ENCODE measurements at places on chromosomes 11 and 22.

DNA sequence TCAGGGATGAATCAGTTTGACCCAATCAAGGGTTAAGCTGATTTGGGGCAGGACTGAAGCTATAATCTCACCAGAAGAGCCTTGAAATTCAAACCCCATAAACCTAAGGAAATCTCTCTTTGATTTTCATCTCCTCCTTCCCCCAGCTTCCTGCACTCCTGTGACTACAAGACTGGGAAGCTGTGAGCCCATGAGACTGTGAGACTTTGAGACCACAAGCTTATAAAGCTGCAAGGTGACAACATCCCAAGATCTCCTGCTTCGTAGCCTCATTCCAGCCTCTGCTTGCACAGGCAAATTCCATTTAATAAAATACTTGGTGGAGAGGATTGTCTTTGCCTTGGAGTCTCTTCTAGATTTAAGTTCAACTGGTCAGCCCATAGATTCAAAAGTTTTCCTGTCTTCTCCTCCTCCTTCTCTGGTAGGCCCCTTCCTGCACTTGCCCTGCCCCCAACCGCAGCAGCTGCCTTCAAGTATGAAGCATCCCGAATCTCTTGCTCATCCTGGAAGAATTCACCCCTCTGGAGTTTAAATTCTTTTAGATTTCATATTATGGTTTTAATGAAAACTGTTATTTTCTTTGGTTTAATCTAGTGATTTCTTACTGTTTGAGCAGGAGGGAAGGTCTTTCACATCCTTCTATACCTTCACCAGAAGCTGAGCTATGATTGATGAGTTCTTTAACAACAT lies 42.1 kb downstream of the PAMR1 start:
- no peak for DNase-seq

DNA sequence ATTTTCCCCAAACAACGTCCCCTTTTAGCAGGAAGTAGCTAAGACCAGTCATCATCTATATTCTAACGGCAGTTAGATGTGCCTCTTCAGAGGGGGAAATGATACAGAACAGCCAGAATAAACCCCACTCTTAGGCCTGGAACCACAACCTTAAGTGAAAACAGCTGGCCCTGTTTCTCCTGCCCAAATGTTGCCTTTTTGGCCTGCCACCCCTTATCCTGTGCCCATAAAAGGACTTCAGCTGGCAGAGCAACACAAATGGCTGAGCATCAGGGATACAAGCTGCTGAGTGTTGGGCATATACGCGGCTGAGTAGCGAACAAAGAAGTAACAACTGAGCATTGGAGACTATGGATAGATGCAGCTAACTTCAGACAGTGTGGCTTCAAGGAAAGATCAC lies 1491.4 kb downstream of the LRRC4C start:
- no peak for DNase-seq

DNA sequence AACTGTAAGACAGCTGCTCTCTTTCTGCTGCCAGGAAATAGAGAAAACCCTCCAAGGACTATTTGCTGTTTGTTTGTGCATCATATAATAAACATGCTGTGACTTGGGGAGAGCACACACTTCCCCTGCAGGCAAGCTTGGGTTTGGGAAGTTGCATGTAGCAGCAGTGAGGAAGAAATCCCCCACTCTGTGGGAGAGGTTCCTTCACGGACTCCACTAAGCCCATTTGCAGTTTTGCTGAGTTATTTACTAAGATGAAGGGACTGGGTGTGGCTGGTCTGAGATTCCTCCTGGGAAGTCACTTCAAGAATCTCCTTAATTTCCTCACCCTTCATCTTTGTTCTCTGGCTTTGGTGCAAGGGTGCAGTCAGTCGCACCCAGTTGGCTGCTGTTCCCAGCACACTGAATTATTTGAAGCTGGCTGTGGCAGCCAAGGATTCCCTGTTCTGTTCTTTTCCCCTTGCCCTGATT lies 104.9 kb downstream of the ARFGAP2 start:
- DNase-seq, result no peak

GRCh38 chr11:102843489-102843888 lies at the start of gene MMP3:
TSS of gene MMP3 (minus strand) at chr11:102843609. CDS start at chr11:102843546, 63 bp downstream.
- no peak for DNase-seq

DNA sequence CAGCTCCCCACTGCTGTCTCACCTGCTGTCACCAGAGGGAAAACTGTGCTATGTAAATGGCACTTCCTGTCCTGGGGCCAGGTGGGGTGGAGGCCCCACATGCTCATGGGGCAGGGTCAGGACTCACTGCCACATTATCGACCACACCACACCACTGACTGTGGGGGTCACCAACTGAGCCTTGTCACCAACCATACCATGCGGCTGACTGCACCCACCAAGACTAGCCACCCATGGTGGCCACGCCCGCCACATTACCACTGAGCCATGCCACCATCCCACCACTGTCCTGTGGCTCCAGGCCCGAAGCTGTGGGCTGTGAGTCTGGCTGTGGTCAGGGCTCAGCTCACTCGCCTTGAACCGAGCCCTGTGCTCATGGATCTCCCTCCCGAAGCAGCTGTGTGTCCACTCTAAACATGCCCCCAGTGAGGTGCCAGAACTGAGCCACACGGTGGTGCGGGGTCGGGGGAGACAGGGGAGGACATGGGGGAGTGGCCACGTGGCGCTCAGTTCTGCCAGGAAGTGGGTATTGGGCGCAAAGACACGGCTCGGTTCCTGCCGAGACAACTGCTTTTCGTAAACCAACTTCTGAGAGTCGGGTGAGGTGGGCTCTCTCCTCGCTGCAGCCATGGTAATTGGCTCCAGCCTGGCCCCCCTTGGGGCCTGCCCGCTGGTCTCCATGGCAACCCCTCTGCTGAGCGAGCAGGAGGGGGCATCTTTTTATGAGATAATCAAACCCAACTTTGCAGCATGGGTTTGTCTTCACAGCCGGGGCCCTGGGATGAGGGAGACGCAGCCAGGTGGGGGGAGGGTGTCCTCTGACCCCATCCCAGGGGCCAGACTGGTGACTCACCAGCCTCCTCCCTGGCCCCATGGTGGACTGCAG lies 23.2 kb downstream of the RTN4R start:
- DNase-seq, result no peak

GRCh38 chr11:73372375-73372993 lies 3.7 kb upstream of the RELT start:
- DNase-seq, result no peak

- no peak for DNase-seq
Measured at GRCh38 chr22:31995807-31996206, 47.3 kb upstream of the SLC5A1 start.

- DNase-seq, result no peak
Measured at GRCh38 chr22:45304971-45305370, 4.8 kb upstream of the FAM118A start.

DNA sequence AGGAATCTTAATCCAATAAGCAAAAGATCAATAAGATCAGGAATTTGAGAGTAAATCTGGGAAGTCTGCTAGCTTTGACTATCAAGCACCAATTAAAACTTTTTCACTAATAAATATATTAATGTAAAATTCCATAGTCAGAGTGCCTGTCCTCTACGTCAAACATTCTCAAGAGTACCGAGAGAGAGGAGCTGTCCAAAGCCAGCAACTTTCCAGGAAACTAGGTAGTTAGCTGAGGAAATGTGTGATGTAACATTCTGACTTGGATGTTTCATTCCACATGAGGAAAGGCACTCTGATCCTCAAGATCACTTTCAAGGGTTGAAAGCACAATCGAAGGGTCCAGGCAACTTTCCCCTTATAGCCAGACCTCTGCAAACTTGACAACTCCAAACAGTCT lies 113.2 kb downstream of the STK33 start:
- no peak for DNase-seq

- DNase-seq, result no peak
Measured at GRCh38 chr11:62732830-62733229, 4.5 kb downstream of the TTC9C start.

Measured in SK-N-MC (cell line).